ENCODE measurements at places on chromosomes 5 and 9. TPM values are rescaled to one million over a fixed set of nuclear protein-coding genes. Genes with fewer than 3 reads are reported as not detected.

Gene ANKRD34B
- total RNA-seq: 0.77 TPM

Gene CLIC3
- total RNA-seq: not detected

Gene FAXDC2
- 7.3 TPM for total RNA-seq

Gene FUT7
- total RNA-seq: not detected

DNA sequence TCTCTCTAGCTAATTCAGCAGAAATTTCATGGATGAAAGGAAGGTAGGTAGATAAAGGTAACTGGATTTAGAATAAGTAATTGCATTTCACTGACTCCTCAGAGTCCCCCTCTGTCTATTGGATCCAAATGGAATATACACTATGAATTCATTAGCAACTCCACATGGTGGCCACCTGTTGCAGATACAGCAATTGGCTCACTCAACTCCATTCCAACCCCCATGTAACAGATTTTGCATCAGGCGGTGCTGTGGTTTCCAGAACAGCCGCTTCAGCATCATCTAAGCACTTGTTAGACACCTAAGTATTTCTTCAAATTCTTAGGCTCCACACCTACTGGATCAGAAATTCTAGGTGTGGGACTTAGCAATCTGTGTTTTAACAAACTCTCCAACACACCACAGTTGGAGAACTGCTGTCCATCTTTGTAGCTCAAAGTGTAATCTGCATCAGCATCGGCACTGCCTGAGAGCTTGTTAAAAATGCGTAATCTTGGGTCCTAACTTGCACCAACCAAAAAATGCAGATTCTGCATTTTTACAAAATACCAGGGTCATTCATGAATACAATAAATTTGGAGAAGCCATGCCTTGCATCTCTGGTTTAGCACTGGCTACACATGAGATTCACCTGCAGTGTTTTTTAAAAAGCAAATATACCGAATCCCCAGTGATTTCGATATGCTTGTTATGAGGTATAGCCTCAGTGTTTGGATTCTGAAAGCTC lies 413.8 kb upstream of the CD180 start:
- H3K4me1 ChIP-seq: no peaks in the 10 kb centered on the region
- DNase-seq: no peak
- H3K4me3 ChIP-seq: no peak overlapping the region
- no peak overlapping the region for H3K27ac ChIP-seq
- H3K27me3 ChIP-seq: no peaks in the 10 kb centered on the region

DNA sequence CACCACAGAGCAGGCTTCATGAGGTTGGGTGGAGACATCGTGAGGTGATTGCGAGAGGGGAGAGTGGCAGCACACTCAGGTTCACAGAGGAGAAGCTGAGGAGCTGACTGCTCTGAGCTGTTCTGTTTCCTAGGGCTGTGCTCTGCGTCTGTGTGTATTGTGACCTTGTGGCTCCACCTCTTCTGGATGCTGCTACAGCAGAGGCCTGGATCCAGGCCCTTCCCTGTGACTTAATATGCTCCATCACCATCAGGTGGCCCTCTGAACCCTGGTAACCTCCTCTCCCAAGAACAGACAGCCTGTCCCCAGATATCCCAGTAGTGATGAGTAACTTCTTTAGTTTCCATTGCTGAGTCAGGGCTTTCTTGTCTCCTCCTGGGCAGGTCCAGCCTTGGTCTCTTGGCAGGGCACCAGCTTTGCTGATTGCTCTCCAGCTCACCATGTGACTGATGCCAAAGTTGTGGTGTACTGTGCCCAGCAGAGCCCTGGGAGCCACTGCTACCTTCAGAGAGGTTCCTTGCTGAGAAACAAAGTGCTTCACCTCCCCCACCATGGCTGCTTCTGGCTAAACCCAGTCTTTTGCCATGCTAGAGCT lies 212.8 kb upstream of the CHD1 start:
- no peaks in the 10 kb centered on the region for H3K4me1 ChIP-seq
- no peak overlapping the region for H3K4me3 ChIP-seq
- no peaks in the 10 kb centered on the region for H3K36me3 ChIP-seq
- no peaks in the 10 kb centered on the region for H3K27me3 ChIP-seq
- DNase-seq: peak; percentile 3

DNA sequence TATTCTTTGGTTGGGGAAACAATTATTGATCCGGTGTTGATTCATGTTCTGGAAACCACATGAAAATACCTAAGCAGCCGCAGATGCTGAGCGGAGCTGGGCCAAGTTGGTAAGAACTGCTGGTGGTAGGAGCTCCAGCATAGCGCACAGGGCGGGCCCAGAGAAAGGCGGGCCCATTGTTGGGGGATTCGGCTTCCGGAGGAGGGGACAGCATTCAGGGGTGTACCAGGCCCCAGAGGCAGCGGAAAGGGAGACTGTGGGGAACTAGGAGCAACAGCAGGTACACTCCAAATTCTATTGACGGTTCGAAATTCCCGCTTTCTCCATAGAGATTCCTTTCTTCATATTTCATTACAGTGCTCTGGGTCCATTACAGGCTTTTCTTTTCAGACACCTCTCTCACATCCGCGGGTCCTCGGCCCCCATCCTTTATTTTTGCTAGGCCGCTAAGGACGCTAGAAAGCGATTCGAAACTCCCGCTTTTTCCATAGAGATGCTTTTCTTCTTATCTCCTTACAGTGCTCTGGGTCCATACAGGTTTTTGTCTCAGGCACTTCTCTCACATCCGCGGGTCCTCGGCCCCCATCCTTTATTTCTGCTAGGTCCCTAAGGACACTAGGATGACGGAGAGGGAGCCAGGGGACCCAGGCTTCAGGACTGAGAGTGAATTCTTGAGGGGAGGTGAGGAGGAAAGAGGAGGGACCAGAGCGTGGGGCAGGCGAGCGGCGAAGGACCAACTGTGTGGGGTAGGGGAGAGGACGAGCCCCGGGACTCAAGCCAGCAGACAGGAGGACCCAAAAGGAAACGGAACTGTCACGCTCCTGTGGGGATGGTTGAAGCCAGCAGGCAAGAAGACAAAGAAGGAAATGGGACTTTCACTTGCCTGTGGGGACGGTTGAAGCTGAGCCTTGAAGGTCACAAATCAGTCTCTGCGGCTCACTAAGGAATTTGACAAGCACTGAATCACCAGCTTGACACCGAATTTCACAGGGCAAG lies at the start of gene CCDC152:
Gene CCDC152, plus strand, starts transcription at position 213 of the 996 bp plus-strand sequence. CDS start 2,304 bp downstream, outside the sequence.
- peak within 1 kb of the TSS; percentile 59 for H3K4me3 ChIP-seq
- H3K4me1 ChIP-seq: no peaks in the 10 kb centered on the region
- no peak within 1 kb of the TSS for H3K27ac ChIP-seq
- no peaks in the 10 kb centered on the region for H3K27me3 ChIP-seq
- H3K36me3 ChIP-seq: no peaks in the 10 kb centered on the region
- DNase-seq: peak; percentile 58

DNA sequence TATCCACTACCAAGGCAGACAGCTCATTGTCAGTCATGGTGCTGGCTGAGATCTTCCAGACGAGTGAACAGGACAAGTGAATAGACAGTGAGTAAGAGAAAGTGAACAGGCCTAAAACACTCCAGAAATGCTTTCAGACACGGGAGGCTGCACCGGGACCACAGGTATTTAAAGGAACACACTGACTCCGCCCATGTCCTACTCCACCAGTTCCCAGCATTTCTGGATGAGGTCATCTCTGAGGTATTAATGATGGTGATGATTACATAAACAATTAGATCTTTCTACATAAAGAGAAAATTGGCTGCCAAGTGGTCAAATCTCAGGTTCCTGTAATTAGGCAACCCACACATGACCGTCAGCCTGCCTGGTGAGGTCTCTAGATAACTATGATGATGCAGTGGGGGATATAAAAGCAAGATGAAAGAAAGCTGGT lies at the start of gene ACTBL2:
Gene ACTBL2, minus strand, starts transcription at position 141 of the 436 bp plus-strand sequence. Its CDS starts 104 bp downstream, at position 37.
- no peak for DNase-seq
- no peak within 1 kb of the TSS for H3K27ac ChIP-seq
- no peak within 1 kb of the TSS for H3K4me3 ChIP-seq

- no peak for DNase-seq
- H3K27ac ChIP-seq: no peak overlapping the region
- H3K4me1 ChIP-seq: no peaks in the 10 kb centered on the region
Measured at GRCh38 chr5:131413605-131414559, 150.0 kb downstream of the CDC42SE2 start.

GRCh38 chr5:160432196-160432595 lies 10.5 kb downstream of the PTTG1 start:
- no peak for DNase-seq
- peaks cover 12% of the 10 kb centered on the region for H3K4me1 ChIP-seq
- H3K36me3 ChIP-seq: peaks cover 13% of the 10 kb centered on the region
- no peaks in the 10 kb centered on the region for H3K27me3 ChIP-seq
- H3K27ac ChIP-seq: no peak overlapping the region

DNA sequence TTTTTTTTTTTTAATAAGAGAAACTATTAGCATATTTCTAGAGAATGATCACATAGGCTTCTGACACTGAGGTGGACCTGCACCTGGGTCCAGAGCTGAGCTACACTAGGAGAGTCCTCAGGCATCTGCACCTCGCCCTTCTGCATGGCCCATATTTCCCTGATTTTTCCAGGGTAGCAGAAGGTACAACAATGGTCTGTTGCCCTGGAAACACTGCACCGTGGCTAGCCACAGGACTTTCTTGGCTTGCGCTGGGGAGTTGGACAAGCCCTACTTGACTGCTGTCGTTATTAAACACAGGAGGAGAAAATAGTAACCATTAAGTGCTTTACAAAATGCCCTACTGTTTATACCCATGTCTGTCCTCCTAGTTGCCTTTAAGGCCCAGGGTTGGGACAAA lies 615.7 kb upstream of the MEF2C start:
- DNase-seq: no peak
- H3K4me3 ChIP-seq: no peak overlapping the region
- H3K27me3 ChIP-seq: no peaks in the 10 kb centered on the region
- no peaks in the 10 kb centered on the region for H3K4me1 ChIP-seq
- H3K36me3 ChIP-seq: no peaks in the 10 kb centered on the region

DNA sequence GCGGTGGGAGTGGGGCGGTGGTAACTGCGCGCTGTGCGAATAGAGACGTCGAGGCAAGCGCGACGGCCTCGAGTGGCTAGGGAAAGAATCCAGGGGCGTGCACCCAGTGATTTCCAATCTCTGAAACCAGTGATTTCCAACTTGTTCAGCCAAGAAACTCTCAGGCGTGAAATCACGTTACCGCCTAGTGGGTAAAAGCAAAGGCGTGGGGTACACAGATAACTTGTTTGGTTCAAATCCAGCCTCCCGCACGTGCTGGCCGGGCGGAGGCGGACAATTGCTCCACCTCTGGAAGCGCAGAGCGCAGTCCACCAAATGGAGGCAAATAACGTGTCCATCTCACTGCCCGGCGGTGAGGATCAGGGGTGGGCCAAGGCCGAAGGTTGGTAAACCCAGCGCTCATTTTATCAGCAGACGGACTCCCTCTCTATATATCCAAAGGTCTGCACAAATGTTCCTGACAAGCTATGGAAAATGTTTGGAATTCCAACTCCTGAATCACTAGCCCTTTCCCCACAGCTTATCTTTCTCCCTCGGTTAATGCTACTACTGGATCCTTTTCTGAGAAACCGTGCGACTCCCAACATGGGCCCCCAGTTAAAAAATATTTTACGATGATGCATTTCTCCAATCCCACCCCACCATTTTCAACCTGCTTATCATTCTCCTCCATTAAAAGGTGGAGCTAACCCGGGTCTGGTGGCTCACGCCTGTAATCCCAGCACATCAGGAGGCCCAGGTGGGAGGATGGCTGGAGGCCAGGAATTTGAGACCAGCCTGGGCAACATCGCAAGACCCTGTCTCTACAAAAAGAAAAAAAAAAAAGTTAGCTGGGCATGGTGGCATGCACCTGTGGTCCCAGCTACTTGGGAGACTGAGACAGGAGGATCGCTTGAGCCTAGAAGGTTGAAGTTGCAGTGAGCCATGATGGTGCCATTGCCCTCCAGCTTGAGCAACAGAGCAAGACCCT lies 950 bp upstream of the FNBP1 start:
- DNase-seq: peak; percentile 61
- H3K27ac ChIP-seq: no peak overlapping the region
- H3K4me1 ChIP-seq: peaks cover 6% of the 10 kb centered on the region

GRCh38 chr5:143236682-143237081 lies 166.8 kb downstream of the NR3C1 start:
- H3K27me3 ChIP-seq: no peaks in the 10 kb centered on the region
- no peak for DNase-seq
- no peak overlapping the region for H3K4me3 ChIP-seq
- no peaks in the 10 kb centered on the region for H3K4me1 ChIP-seq

DNA sequence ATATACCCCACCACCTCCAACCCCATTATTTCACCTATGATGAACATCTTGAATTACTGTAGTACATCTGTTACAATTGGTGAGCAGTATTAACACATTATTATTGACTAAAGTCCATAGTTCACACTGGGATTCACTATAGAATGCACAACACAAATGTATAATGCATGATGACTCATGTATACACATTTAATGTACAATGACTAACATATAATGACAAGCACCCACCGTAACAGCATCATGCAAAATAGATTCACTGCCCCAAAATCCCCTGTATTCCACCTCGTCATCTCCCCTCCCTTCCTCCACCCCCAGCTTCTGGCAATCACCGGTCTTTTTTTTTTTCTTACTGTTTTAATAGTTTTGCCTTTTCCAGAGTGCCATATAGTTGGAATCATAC lies 47.1 kb upstream of the NEK6 start:
- H3K4me1 ChIP-seq: peaks cover 7% of the 10 kb centered on the region
- H3K27ac ChIP-seq: no peak overlapping the region
- H3K4me3 ChIP-seq: no peak overlapping the region
- DNase-seq: no peak
- H3K36me3 ChIP-seq: no peaks in the 10 kb centered on the region

GRCh38 chr9:91103931-91104330 lies 257.8 kb downstream of the AUH start:
- H3K4me1 ChIP-seq: no peaks in the 10 kb centered on the region
- no peaks in the 10 kb centered on the region for H3K27me3 ChIP-seq
- H3K36me3 ChIP-seq: no peaks in the 10 kb centered on the region
- no peak overlapping the region for H3K4me3 ChIP-seq
- DNase-seq: no peak

GRCh38 chr9:134698111-134698510 lies 56.5 kb downstream of the COL5A1 start:
- no peak overlapping the region for H3K4me3 ChIP-seq
- no peaks in the 10 kb centered on the region for H3K27me3 ChIP-seq
- peaks cover 5% of the 10 kb centered on the region for H3K4me1 ChIP-seq
- no peak for DNase-seq

- H3K4me3 ChIP-seq: no peak overlapping the region
- H3K27ac ChIP-seq: no peak overlapping the region
Measured at GRCh38 chr9:1267581-1267980, 217.4 kb downstream of the DMRT2 start.

DNA sequence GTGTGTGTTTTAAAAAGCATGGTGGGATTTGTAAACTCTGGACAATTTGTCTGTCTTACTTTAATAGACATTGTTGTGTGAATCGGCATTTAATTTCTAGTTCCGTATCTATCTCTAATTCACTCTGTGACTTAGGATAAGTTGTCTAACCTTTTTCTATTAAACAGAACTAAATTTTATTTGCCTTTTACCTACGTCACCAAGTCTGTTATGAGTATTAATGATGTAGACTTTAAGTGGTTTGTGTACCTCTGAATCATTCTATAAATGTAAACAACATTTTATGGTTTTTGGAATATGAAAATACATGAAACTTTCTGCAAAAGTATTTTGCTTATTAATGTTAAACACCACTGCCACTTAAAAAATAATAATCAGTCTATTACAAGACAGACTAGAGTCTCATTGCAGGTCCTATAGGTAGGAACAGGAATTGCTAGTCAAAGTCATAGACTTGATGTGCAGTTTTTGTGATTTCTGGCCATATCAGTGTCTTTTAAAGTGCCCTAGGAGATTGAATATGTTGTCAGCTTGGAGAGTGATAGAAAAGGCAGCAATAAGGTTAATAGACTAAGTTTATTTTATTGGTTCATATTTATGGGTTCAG lies 5.6 kb downstream of the RBM27 start:
- no peaks in the 10 kb centered on the region for H3K27me3 ChIP-seq
- no peaks in the 10 kb centered on the region for H3K36me3 ChIP-seq
- no peak overlapping the region for H3K4me3 ChIP-seq
- H3K27ac ChIP-seq: no peak overlapping the region
- H3K4me1 ChIP-seq: peaks cover 11% of the 10 kb centered on the region

All from neural progenitor cell (in vitro differentiated cells).